IMR-90 (cell line): ENCODE measurements at places on chromosomes 1 and 21. TPM values are rescaled to one million over a fixed set of nuclear protein-coding genes. Genes with fewer than 3 reads are reported as not detected.

DNA sequence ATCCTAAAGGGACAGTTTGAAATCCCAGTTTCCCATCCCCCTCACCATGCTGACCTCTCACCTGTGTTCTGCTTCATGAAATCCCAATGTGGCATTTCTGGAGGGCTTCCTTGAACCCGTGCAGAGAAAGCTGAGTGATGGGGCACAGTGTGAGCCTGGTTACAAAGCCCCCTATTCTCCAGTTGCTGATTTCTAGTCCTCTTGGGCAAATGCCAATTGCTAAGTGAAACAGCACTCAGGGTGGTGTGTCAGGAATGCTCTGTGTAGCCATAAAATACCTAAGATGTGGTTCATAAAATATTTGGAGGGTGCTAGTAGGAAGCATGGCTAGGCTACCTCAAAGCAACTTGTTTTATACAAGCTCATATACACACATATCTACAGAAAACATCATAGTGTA, 32.0 kb downstream of the SUSD4 start:
- H3K27me3 ChIP-seq: peaks cover 12% of the 10 kb centered on the region
- H3K4me3 ChIP-seq: no peak overlapping the region
- peaks cover 2% of the 10 kb centered on the region; the same call in 1 of the 2 replicates for H3K4me1 ChIP-seq
- H3K36me3 ChIP-seq: no peaks in the 10 kb centered on the region
- H3K27ac ChIP-seq: no peak overlapping the region
- peak; percentile 72 for DNase-seq

DNA sequence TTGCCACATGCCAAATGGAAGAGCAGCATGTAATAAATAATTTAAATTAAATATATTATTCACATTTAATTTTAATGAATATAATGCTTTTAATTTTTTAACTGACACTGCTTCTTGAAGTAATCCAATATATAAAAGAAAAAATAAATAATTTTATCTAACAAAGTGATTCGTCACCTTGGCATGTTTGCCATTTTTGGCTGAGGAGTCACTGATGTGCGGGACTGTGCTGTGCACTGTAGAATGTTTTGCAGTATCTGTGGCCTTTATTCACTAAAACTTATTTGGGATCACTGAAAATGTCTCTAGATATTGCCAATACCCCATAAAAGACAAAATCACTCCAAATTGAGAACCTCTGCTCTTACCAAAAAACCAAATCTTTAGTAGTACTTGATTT, 807.8 kb downstream of the BRINP3 start:
- no peaks in the 10 kb centered on the region for H3K36me3 ChIP-seq
- H3K27ac ChIP-seq: no peak overlapping the region
- H3K4me1 ChIP-seq: no peaks in the 10 kb centered on the region
- DNase-seq: peak; percentile 75
- H3K27me3 ChIP-seq: no peaks in the 10 kb centered on the region
- no peak overlapping the region for H3K4me3 ChIP-seq

DNA sequence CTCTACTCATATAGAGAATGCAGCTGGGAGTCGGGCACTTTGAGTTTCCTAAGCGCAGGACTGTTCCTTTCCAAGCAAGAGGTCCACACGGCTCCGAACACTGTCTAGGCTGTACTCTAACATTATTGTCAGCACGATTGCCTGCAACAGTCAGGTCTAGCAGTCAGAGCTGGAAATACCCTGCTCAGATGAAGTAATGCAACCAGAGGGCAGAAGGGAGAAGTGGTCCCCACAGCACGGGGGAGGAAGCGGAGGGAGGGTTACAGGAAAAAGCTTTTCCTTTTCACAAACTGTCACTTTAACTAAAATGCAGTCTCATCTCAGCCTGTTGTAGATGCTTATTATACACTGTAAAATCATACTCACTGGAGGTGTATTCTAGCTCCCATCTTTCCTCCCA, 98.9 kb upstream of the SLC44A3 start:
- H3K27me3 ChIP-seq: no peaks in the 10 kb centered on the region
- peaks cover 13% of the 10 kb centered on the region for H3K4me1 ChIP-seq
- H3K36me3 ChIP-seq: no peaks in the 10 kb centered on the region
- H3K4me3 ChIP-seq: no peak overlapping the region
- DNase-seq: no peak

GRCh38 chr1:186559601-186560116, 98.7 kb upstream of the PDC start:
- no peaks in the 10 kb centered on the region for H3K27me3 ChIP-seq
- no peaks in the 10 kb centered on the region; the same call in 1 of the 2 replicates for H3K4me1 ChIP-seq
- no peak overlapping the region for H3K4me3 ChIP-seq
- H3K36me3 ChIP-seq: no peaks in the 10 kb centered on the region
- H3K27ac ChIP-seq: no peak overlapping the region

- DNase-seq: no peak
- peaks cover 41% of the 10 kb centered on the region for H3K27me3 ChIP-seq
- H3K36me3 ChIP-seq: no peaks in the 10 kb centered on the region
- H3K4me1 ChIP-seq: no peaks in the 10 kb centered on the region
Observed at GRCh38 chr1:24138476-24139221, 4.3 kb downstream of the IL22RA1 start.

DNA sequence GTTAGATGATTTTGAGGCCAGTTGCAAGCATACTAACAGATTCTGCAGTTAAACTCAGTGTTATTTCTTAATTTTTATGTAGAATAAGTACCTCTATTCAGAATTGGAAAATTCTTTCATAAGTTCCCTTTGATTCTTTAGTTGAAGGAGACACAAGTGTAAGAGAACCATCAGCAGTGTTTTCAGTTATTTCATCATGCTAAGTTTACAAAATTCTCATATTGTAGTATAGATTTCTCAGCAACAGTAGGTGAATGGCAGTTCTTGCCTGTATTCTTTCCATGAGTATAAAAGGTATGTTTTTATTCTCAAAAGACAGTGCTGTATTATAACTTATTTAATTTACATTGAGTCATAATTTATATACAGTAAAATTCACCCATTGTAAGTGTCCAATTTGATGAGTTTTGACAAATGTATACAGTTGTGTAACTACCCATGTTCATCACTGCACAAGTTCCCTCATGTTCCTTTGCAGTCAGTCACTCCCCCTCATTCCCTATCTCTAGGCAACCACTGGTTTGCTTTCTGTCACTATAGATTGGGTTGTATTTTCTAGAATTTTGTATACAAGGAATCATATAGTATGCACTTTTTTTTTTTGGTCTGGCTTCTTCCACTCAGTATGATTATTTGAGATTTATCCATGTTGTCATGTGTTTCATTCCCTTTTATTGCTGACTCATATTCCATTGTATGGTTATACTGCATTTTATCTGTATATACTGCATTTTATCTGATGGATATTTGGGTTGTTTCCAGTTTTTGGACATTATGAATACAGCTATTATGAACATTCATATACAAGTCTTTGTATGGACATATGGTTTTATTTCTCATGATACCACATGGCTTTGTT, 3.9 kb downstream of the RPS6KC1 start:
- no peak overlapping the region for H3K27ac ChIP-seq
- H3K4me3 ChIP-seq: no peak overlapping the region
- H3K4me1 ChIP-seq: peaks cover 2% of the 10 kb centered on the region; the same call in 1 of the 2 replicates
- H3K36me3 ChIP-seq: no peaks in the 10 kb centered on the region

GRCh38 chr1:159920651-159921050, 4.7 kb downstream of the TAGLN2 start:
- no peaks in the 10 kb centered on the region for H3K27me3 ChIP-seq
- no peak for DNase-seq
- H3K4me1 ChIP-seq: peaks cover 35% of the 10 kb centered on the region
- no peak overlapping the region for H3K27ac ChIP-seq
- peaks cover 35% of the 10 kb centered on the region for H3K36me3 ChIP-seq

DNA sequence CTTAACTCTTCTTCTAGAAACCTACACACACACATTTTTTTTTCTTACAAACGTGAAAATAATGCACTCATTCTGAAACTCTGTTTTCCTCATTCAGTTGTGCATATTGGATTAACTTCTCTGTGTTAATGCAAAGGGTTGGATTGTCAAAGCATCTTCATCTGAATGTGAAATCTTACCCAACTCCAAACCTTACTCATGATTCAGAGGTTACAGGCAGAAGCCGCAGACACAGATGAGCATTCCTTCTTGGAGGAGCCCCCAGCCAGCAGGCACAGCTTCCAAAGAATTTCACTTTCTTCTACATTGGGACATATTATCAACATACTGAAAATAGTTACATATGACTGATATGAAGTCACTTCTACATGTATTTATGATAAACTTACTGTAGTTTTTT, 15.7 kb downstream of the PATJ start:
- H3K4me3 ChIP-seq: no peak overlapping the region
- no peaks in the 10 kb centered on the region for H3K27me3 ChIP-seq
- peak; percentile 63 for DNase-seq

GRCh38 chr1:193283016-193283415, 96.6 kb upstream of the B3GALT2 start:
- peaks cover 4% of the 10 kb centered on the region for H3K4me1 ChIP-seq
- no peaks in the 10 kb centered on the region for H3K36me3 ChIP-seq
- DNase-seq: peak; percentile 65
- H3K4me3 ChIP-seq: no peak overlapping the region
- H3K27ac ChIP-seq: peak overlapping the region; percentile 29; the same call in 1 of the 2 replicates

DNA sequence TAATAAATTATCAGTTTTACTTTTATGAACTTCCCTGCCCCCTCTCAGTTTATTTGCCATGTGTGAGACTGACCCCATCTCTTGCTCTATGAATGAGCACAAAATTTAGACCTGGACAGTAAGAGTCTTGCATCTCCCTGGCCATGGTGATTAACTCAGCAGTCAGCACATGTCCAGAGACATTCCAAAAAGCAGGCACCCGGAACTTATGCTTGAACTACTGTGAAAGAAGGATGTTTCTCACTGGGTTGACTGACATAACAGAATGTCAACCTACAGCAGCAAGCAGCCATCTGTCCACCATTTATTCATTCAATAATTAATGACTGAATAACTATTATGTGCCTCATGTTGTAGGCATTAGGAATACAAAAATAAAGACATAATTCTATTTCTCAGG, 11.3 kb upstream of the SEC16B start:
- no peaks in the 10 kb centered on the region for H3K27me3 ChIP-seq
- H3K27ac ChIP-seq: no peak overlapping the region
- no peaks in the 10 kb centered on the region for H3K36me3 ChIP-seq
- DNase-seq: no peak

DNA sequence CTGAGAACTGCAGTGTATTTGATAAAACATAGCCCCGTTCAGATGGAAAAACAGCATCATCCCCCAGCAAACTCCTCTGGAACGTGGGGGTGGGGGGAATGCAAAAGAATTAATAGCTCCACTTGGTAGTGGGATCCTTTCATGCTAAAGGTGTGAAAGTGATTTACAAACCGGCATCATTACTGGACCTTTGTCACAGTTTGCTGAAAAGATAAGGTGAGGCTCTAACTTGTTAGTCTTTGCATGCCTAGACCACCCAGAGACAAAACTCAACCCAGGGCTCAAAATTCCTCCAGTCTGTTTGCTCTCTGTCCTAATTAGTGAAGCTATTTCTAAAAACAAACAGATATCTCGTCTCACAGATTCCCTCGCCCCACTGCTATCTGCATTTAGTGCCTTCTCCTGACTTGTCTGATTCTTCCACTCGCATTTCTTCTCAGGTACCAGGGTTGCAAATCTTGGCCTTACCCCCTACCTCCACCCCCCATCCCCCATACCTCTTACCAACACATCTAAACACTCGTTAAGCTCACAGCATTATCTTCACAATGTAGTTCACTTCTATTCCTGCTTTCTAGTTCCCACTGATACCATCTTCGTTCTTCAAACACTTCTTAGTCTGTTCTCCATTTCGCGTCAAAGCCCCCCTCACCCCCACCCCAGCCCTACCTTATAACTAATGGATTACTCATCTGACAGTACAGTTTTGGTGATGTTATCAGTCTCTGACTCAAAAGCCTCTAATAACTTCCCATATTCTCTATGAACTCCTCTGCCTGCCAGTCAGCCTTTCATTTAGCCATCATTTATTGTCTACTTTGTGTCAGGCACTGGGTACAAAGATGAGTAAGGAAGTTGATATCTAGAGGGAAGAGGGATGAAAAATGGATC, 11.8 kb downstream of the IER5 start:
- peaks cover 46% of the 10 kb centered on the region for H3K4me1 ChIP-seq
- H3K36me3 ChIP-seq: no peaks in the 10 kb centered on the region
- no peak overlapping the region for H3K4me3 ChIP-seq
- H3K27me3 ChIP-seq: no peaks in the 10 kb centered on the region

- no peak overlapping the region for H3K4me3 ChIP-seq
- no peaks in the 10 kb centered on the region for H3K27me3 ChIP-seq
- H3K27ac ChIP-seq: no peak overlapping the region
- H3K36me3 ChIP-seq: no peaks in the 10 kb centered on the region
- DNase-seq: no peak
Observed at GRCh38 chr1:21201650-21202049, 25.0 kb upstream of the EIF4G3 start.

DNA sequence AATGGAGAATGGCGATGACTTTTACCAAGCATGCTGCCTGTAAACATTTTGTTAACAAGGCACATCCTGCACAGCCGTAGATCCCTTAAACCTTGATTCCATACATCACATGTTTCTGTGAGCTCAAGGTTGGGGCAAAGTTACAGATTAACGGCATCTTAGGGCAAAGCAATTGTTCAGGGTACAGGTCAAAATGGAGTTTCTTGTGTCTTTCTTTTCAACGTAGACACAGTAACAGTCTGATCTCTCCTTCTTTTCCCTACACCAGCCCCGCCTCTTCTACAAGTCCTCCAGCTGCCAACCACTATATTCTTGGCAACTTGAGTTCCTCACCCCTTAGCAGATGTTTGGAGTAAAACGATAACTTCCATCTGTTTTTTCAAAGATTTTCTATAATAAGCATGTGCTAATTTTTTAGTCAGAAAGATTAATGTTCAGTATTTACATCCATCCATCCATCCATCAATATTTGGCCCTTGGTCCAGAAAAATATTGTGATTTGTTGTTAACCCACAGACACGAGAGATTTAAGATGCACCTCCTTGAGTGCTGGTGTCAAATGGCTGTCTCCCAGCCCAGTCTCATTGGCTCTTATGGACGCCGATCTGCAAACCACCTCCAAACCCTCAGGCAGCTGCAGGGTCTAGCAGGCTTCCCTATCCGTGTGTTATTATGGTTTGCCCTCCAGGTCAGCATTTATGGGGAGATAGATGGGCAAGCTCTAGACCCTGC, 3.8 kb downstream of the DNALI1 start:
- H3K4me1 ChIP-seq: no peaks in the 10 kb centered on the region; the same call in 1 of the 2 replicates
- H3K36me3 ChIP-seq: peaks cover 16% of the 10 kb centered on the region
- H3K27me3 ChIP-seq: no peaks in the 10 kb centered on the region
- no peak overlapping the region for H3K4me3 ChIP-seq
- no peak overlapping the region for H3K27ac ChIP-seq
- no peak for DNase-seq

- peaks cover 8% of the 10 kb centered on the region for H3K27me3 ChIP-seq
- H3K4me1 ChIP-seq: no peaks in the 10 kb centered on the region; the same call in 1 of the 2 replicates
- DNase-seq: peak; percentile 70
Observed at GRCh38 chr21:39156024-39156423, 27.2 kb downstream of the PSMG1 start.

GRCh38 chr1:12447849-12448312, 170.1 kb downstream of the DHRS3 start:
- no peak overlapping the region for H3K4me3 ChIP-seq
- peak; percentile 39 for DNase-seq
- H3K27ac ChIP-seq: peak overlapping the region; percentile 10; the same call in 1 of the 2 replicates

GRCh38 chr1:159600894-159601293, 13.3 kb downstream of the APCS start:
- peaks cover 3% of the 10 kb centered on the region; the same call in 1 of the 2 replicates for H3K4me1 ChIP-seq
- no peak for DNase-seq
- no peak overlapping the region for H3K27ac ChIP-seq
- no peak overlapping the region for H3K4me3 ChIP-seq
- H3K27me3 ChIP-seq: no peaks in the 10 kb centered on the region
- H3K36me3 ChIP-seq: no peaks in the 10 kb centered on the region

The CCT8 gene
- 147 and 172 TPM in 2 replicates for polyA plus RNA-seq

The GJA4 gene
- not detected in 2 replicates for polyA plus RNA-seq

The TFF2 gene
- not detected in 2 replicates for polyA plus RNA-seq

The LRRC53 gene
- polyA plus RNA-seq: not detected in 2 replicates

The PTGER3 gene
- not detected in 2 replicates for polyA plus RNA-seq

The ETV3L gene
- not detected in 2 replicates for polyA plus RNA-seq

The S100A2 gene
- polyA plus RNA-seq: 7.9 and 9.5 TPM in 2 replicates

The SH2D2A gene
- 0.23 TPM in 1 of 2 replicates, not detected in the other for polyA plus RNA-seq

The C1orf105 gene
- polyA plus RNA-seq: not detected in 2 replicates
